AG09319 (cell line): ENCODE measurements at places on chromosomes 13 and 19.

DNA sequence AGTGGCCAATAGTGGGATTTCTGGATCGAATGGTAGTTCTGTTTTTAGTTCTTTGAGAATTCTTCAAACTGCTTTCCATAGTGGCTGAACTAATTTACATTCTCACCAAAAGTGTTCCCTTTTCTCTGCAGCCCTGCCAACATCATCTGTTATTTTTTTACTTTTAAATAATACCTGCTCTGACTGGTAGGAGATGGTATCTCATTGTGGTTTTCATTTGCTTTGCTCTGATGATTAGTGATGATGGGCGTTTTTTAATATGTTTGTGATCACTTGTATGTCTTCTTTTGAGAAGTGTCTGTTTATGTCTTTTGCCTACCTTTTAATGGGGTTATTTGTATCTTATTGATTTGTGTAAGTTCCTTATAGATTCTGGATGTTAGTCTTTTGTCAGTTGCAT, 48.0 kb downstream of the RNASEH2B start:
- DNase-seq, result no peak

- peak; percentile 66 for DNase-seq
Measured at GRCh38 chr13:30341815-30342570, 34.6 kb upstream of the KATNAL1 start.

- DNase-seq, result no peak
Measured at GRCh38 chr13:84843368-84843767, 955.9 kb downstream of the SLITRK6 start.

DNA sequence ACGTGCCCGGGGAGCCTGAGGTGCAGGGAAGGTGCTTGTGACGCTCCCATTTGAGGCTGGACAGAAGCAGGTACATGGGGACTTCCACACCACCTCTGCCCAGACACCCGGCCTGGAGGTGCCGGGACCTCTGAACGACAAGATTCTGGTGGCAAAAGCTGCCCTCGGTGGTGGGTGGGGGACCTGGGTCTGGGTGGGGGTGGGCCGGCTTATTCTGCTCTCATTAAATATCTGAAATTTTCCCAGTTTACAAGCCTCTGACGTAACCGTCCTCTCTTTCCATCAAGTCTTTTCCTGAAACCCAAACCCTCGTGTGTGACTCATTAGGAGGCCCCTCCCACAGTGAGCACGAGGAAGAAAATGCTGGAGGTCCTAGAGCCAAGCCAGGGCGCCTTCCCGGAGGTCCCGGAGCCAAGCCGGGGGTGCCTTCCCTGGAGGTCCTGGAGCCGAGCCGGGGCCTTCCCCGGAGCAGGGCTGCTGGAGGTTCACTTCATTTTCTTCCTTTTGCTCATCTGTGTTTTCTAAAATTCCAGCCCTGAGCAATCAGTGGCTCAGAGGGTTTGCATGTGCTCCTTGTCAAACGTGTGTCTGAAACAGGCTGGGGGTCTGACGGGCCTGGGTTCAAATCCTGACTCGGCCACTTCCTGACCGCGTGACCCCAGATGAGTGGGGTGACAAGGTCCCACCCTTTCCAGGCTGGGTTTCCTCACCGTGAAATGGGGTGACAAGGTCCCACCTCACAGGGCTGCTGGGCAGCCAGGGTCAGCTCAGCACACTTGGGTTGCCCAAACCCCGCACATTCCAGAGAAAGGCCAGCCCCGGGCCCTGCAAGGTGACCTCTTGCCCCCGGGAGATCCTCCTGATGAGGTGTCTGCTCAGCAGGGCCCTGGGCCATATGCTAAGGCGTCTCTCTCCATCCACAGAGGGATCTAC, 10.0 kb downstream of the CFD start:
- peak; percentile 85 for DNase-seq

- DNase-seq, result no peak
Measured at GRCh38 chr13:27409013-27409412, 15.4 kb upstream of the GTF3A start.

GRCh38 chr13:32243695-32244094, 71.5 kb downstream of the ZAR1L start:
- no peak for DNase-seq

- no peak for DNase-seq
Measured at GRCh38 chr19:459724-460511, 915 bp downstream of the SHC2 start.

GRCh38 chr13:77417897-77418296, 91.0 kb upstream of the MYCBP2 start:
- no peak for DNase-seq

- DNase-seq, result no peak
Measured at GRCh38 chr13:77337159-77337558, 10.3 kb upstream of the MYCBP2 start.

DNA sequence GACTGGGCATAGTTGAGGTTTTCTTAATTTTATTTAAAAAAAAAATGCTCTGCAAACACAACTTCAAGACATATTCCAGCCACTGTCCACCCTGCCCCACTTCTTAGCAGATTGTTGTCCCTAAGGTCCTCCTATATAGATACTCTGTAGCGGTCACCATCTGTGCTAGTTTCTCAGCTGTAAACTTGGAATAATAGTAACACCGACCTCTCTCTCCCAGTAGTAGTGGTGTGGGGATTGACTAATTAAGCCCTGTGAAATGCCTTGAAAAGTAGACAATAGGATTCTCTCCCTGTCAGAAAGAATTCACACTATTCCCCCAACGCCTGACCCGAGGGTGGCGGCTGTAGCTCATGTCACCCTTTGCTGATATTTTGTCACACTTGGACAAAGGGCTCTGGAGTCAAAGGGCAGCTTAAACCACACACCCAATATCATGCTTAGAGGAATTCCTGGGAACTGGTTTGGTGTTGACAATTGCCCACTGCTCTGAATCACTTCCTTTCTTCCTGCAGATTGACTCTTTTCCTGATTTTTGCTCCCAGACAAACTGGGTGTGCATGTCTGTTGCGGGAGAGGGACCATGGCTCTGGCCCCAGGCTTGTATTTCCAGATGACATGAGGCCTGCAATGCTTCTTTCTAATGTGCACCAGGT, 9.2 kb upstream of the SERP2 start:
- no peak for DNase-seq

DNA sequence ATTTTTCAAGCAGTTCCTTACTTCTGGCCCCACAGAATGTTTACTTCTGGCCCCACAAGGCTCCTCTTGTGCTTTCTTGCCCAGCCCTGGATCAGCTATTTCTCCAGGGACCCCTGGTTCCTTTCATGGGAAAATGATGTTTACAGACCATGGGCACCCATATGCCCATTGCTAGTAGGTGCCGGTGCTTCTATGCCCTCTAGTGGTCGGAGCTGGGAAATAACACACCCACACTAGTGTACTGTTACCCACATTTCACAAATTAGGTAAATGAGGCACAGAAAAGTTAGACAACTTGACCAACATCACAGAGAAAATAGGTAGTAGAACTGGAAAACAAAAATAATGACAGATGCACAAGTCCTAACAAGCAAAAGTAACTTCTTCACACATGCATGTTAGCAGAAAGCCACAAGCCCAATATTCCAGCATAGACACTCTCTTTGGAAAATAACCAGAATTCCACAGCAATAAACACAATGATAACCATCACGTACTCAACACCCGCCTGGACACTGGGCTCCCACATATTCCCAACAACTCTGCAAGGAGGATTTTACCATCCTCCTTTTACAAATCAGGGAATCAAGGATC, 1.3 kb upstream of the CEACAM6 start:
- DNase-seq, result no peak

- no peak for DNase-seq
Measured at GRCh38 chr13:27034678-27035111, 136.9 kb downstream of the USP12 start.

GRCh38 chr19:31317093-31317492, 32.1 kb downstream of the TSHZ3 start:
- DNase-seq, result no peak

GRCh38 chr13:110225609-110226574, 81.1 kb downstream of the COL4A1 start:
- DNase-seq, result no peak

- no peak for DNase-seq
Measured at GRCh38 chr19:15443838-15444237, 5.9 kb downstream of the WIZ start.

DNA sequence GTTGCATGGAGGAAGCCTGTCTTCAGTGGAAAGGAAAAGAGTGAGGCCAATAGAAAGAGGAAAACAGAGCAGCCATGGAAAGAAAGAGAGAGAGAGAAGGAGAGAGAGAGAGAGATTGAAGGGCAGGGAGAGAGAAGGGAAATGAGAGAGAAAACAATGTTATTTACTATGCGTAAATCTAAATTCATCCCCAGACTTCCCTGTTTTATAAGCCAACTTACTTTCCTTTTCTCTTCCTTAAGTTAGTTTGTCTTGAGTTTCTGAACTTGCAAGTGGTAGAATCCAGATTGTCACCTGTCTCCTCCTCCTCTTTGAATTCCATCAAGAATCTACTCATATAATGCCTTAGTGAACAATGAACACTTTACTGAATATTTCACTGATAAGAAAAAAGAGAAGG, 16.8 kb upstream of the RCBTB2 start:
- no peak for DNase-seq

DNA sequence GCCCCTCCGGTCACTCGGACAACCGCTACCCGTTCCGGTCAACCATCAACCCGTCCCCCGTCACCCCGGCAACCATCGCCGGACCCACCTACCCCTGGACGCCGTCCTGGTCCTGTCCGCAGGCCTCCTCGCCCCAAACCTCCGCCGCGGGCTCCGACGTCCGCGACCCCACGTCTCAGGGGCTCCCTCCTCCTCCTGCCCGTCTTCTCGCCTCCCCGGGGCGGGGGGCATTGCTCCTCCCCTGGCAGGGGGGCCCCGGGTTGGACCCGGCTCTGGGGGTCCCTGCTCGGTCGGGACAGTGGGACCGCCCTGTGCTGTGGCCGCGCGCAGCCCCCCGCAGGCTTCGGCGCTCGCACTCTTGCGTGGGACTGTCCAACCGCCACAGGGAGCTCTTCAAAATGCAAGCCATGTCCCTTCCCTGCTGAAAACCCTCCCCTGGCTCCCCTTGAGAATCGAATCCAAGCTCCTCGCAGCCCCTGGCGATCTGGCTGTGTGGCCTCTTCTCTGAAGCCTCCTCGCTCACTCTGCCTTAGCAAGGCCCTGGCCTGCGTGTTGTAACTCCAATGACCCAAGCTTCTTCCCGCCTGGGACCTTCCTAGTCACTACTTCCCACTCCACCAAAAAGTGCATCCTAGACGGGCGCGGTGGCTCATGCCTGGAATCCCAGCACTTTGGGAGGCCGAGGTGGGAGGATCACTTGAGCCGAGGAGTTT, 8.4 kb downstream of the EPHX3 start:
- no peak for DNase-seq

GRCh38 chr13:25963674-25964073, 88.1 kb downstream of the SHISA2 start:
- DNase-seq, result no peak

DNA sequence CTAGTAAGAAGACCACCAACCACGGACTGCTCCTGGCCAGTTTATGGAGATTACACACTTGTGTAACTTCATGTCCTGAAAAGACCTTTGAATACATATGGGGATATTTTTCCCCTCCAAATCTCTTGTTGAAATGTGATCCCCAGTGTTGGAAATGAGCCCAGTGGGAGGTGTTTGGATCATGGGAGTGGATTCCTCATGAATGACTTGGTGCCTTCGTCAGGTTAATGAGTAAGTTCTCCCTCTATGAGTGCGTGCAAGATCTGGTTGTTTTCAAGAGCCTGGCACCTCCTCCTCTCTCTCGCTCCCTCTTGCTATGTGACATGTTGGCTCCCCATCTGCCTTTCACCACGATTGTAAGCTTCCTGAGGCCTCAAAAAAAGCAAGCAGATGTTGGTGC, 769.0 kb upstream of the SLITRK1 start:
- DNase-seq, result no peak
